Activated T-cell treated with anti-CD3 and anti-CD28 coated beads for 24 hours (primary cell): ENCODE measurements at places on chromosomes 2 and 18.

- no peak for DNase-seq
Measured at GRCh38 chr2:28394997-28395333, 2.3 kb downstream of the FOSL2 start.

DNA sequence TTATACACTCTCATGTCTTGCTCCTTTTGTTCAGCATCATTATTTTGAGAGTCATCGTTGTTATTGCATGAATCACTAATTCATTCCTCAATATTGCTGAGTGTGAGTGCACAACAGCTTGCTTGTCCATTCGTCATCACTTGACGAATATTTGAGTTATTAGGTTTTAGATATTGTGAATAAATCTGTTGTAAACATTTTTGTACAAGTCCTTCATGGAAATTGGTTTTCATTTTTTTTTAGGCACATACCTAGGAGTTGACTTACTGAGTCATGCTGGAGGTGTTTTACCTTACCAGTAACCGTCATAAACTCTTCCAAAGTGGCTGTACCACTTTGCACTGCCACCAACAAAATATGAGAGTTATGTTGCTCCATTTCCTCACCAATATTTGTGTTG, 84.2 kb upstream of the NCK2 start:
- DNase-seq = no peak

- DNase-seq = no peak
Measured at GRCh38 chr2:228869636-228870264, 401.3 kb downstream of the PID1 start.

- no peak for DNase-seq
Measured at GRCh38 chr2:46814160-46814961, 101.2 kb downstream of the MCFD2 start.

GRCh38 chr18:48139431-48140347, 209.2 kb upstream of the SMAD2 start:
- DNase-seq = no peak

- DNase-seq = no peak
Measured at GRCh38 chr2:222730366-222730999, 59.0 kb downstream of the MOGAT1 start.

DNA sequence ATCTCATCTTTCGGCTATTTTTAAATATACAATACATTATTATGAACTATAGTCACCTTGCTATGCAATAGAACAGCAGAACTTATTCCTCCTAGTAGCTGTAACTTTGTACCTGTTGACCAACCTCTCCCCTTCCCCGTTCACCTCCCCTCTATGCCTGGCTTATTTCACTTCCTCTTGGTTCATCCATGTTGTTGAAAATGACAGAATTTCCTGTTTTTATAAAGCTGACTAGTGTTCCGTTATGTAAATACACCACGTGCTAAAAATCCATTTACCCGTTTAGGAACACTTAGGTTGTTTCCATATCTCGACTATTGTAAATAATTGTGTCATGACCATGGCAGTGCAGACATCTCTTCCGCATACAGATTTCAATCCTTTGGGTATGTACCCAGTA, 10.3 kb downstream of the ALPI start:
- no peak for DNase-seq

GRCh38 chr18:13395577-13395976, 177.0 kb downstream of the LDLRAD4 start:
- DNase-seq = no peak

DNA sequence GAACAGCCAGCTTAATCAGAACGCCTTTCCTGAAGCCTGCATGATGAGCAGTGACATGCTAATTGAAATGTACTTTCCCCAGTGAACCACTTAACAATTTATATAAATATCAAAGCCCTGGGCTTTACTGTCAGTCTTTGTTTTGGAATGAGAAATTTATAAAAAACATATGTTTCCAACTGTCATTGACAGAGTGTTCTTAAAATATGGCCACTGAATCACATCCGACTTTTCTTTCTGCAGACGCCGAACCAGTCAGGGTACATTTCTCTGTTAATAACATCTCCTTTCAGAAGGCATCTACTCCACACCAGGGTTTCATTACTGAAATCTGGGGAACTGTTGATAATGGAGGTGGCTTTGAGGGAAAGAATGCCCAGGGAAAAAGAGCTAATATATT, 343.7 kb downstream of the INSIG2 start:
- no peak for DNase-seq

DNA sequence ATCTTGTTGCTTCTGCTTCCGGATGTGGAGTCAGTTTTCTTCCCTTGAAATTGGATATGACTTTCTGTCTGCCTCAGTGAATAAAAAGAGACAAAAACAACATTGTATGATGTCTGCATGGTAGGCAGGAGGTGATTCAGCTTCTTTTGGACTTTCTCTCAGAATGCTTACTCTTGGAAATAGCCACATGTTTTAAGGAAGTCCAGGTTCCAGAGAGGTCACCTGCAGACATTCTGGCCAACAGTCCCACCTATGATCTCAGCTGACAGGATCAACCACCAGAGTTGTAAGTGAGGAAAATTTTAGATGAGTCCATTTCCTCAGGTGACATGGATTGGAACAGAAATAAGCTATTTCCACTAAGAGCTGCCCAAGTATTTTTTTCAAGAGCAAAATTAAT, 508.7 kb upstream of the FAM98A start:
- no peak for DNase-seq

- no peak for DNase-seq
Measured at GRCh38 chr2:1588051-1588977, 156.0 kb downstream of the PXDN start.

DNA sequence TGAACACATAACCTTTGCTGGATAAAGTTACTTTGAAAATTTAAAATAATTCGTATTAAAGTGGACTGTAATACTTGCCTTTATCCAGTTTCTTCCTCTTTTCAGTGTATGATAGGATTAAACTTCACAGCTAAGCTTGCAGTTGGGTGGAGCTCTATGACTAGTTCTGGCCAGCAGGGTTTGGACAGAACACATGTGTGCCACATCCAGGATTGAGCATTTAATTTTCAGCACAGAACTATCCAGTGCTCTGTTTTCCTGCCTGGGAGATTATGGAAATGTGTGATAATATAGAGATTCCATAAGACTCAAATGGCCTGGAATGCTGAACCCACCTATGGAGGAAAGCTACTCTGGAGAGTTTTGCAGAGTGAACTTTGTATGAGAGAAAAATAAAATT, 200.2 kb downstream of the OSR1 start:
- no peak for DNase-seq

GRCh38 chr2:189580241-189580651, 340 bp downstream of the SLC40A1 start:
- no peak for DNase-seq

DNA sequence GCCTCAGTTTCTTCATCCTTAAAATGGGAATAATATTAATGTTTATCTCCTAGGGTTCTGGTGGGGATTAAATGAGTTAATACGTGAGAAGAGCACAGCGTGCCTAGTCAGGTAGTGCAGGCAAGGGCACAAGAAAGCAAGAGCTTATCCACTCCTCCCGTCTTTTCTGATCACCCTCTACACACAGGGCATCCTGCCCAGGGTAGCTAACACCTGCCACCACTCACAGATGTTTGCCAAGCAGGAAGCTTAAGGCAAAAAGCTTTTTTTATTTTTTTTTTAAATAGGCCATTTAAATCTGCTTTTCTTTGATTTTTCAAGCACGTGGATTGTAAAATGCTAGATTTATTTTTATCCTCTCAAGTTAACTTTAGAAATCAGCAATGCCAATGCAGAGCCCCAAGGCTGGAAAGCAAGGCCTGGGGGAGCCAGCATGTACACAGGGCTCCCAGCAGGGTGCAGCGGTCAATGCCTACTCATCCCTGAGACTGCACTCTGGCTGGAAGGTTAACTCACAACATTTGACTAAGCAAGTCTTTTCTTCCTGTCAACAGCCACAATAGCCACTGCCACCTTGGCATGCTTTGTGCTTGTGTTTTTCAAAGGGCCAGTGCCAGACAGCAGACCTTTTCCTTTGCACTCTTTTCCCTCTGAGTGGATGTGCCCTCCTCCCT, 86.5 kb upstream of the ACAA2 start:
- DNase-seq = no peak

DNA sequence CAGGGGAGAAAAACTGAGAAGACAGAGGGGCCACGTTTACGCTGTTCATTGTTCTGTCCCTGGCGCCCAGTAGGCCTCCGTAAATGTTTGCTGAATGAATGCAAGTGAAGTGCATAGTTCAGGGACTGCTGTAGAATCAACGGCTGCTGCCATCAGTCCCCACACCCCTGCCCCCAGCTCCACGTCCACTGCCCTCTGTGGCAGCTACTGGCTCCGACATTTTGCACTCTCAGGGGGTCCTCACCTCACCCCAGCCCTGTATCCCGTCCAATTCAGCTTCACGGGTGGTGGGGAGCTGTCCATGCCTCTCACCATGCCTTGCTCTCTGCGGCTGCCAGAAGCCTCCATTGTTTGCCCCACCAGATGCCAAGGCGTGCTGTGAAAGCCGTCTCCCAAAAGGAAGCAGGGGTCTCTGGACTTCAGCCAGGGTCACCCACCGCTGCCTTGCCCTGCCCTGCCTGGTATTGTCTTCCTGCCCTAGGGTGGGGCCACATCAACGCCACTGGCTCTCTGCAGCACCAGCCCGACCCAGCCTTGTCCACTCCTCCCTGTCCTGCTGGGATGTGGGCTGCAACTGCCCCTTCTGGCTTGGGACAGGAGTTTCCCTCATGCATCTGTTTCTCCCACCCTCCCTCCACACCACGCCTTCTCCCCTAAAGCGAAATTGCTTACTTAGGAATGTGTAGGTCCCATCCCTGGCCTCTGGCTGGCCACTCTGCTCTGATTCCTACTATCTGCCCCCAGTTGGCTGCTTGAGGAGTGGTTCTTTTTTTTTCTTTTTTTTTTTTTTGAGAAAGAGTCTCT, 86.0 kb downstream of the RHOB start:
- no peak for DNase-seq

DNA sequence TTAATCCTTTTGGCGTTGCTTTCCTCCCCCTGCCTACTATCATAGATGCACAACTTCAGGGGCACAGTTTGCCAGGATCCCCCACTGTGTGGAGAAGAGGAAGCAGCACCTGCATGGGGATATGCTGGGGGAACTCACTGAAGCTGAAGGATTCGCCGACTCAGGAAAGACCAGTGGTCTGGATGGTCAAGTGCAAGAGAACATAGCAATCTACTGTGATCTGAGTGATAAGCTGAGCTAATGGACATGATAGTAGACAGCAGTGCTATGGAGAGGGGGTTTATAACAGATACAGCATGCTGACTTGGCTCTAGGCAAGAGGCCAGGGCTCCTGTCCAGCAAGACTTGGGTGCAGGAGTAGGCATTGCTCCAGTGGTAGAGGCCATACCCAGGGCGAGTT, 124.4 kb upstream of the NRP2 start:
- no peak for DNase-seq

- DNase-seq = no peak
Measured at GRCh38 chr2:52613064-52613463, 1154.5 kb upstream of the CHAC2 start.

- no peak for DNase-seq
Measured at GRCh38 chr2:119682578-119682977, 3.6 kb downstream of the TMEM177 start.

- DNase-seq = no peak
Measured at GRCh38 chr2:183935005-183935404, 663.3 kb upstream of the ZNF804A start.

- no peak for DNase-seq
Measured at GRCh38 chr2:41989501-41990180, 58.2 kb upstream of the PKDCC start.

GRCh38 chr2:31204783-31205182, 12.5 kb downstream of the CAPN14 start:
- no peak for DNase-seq

DNA sequence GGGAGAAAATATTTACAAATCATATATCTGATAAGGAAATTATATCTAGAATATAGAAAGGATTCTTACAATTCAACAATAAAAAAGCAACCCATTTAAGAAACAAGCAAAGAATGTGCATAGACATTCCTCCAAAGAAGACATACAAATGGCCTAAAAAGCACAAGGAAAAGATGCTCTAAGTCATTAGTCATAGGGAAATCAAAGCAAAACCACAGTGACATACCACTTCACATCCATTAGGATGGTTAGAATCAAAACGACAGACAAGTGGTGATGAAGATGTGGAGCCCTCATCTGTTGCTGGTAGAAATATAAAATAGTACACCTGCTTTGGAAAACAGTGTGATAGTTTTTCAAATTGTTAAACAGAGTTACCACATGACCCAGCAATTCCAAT, 48.2 kb downstream of the MAPRE2 start:
- no peak for DNase-seq

DNA sequence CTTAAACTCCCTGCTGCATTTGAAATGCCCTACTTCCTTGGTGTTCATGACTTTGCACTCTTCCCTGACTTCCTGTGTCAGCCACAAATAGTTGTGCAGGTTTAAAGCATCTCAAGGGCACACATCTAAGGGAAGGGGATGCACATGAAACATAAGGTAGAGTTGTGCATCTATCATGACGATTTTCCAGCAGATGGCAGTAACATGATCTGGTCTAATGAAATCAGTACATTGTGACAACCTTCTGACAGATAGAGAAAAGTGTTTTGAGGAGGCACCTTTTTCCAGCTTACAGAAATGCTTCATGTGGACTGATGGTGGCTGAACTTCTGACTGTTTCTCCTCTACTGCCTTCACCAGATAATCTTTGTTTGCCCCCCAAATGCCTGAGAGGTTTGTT, 238.9 kb downstream of the XIRP2 start:
- DNase-seq = no peak

- DNase-seq = no peak
Measured at GRCh38 chr2:72689579-72690195, 136.1 kb downstream of the EXOC6B start.

DNA sequence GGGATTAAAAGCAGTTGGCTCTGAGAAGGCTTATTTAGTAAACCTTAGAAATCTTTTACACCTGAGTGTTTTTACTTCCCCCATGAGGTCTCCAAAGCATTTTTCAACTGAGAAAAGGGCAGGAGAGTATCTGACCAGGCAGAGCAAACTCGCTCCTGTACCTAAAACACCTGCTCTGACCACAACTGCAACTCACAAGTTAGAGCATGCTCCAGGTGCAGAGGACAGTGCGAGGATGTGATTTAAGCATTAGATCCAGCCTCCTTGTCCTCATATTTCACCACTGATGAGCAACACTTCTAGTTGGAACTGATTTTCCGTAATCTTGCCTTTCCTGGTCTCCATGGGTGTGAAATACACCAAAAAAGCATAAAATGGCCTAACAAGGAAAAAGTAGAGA, 34.5 kb upstream of the TBC1D8 start:
- no peak for DNase-seq

DNA sequence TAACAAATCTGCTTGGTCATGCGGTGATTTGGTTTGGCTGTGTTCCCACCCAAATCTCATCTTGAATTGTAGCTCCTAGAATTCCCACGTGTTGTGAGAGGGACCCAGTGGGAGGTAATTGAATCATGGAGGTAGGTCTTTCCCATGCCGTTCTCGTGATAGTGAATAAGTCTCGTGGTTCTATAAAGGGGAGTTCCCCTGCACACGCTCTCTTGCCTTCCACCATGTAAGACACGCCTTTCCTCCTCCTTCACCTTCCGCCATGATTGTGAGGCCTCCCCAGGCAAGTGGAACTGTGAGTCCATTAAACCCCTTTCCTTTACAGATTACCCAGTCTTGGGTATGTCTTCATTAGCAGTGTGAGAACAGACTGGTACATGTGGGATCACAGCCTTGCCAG, 36.7 kb downstream of the TRABD2A start:
- no peak for DNase-seq

GRCh38 chr2:88187038-88187676, 17.0 kb downstream of the THNSL2 start:
- DNase-seq = no peak
